Activated gamma-delta T cell treated with anti-CD3 and anti-CD28 coated beads, Interleukin-2, amount 50 U/mL, for 16 hours (primary cell): ENCODE measurements at places on chromosomes 16 and 17.

DNA sequence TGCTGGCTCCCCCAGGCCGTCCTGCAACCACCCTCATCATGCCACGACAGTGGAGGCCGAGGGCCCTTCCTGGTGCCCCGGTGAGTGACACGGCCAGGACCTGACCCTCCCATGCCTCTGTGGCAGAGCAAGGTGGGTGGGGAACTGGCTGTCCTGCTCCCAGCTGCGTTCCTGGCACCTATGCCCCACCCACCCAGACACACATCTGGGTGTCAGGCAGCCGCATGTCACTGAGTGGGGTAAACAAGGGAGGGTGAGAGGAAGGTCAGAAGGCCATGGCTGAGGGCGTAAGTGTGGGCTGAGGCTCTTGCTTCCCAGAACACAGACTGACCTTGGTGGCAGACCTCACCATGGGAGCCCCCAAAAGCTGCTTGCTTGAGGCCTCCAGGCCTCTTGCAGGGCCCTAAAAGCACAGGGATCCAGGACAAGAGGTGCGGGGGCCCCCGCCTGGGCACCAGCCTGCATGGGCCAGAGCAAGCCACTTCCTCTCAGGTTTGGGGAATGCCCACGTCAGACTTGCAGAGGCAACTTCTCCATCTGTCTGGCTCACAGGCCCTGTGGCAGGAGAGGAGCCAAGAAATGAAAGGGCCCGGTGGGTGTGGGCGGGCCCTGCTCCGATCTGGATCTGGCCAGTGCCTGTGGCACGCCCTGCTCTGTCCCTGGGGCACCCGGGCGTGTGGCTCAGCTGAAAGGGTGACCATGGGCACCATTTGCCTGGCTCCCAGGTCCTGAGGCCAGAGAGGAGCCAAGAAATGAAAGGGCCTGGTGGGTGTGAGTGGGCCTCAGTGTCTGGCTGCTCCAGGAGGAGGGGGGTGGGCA lies 3.9 kb upstream of the CCDC57 start:
- DNase-seq, result no peak

DNA sequence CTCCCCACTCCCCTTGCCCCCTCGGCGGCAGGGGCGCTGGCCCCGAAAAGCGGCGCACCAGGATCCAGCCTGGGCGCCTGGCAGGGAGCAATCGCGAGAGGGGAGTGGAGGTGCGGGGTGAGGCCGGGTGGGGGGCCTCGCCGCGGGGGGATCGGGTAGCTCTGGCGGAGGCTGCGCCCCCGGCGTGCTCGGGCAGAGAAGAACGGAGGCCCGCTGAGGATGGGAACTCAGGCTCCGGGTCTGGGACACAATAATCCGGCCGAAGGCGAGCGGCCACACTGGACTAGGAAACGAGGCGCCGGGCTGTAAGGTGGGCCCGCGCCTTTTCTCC lies 721 bp upstream of the PCGF2 start:
- no peak for DNase-seq

GRCh38 chr16:3494386-3494973 lies 809 bp downstream of the C16orf90 start:
- no peak for DNase-seq

DNA sequence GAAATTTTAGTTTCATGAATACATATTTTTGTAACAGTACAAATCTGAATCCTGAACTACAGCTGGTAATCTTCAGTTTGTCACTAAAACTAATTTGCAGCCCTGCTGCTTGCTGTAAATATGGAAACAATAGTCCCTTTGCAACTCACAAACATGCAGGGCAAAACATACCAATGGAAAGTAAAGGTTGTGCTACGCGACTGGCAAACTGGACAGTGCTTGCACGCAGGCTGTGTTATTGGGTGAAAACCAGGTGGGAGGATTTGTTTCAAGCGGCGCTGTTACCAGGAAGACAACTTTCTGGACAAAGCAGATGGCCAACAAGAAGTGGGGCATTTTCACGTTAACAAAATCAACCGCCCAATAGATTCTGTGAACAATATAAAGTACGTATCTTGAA lies 93.5 kb downstream of the CDYL2 start:
- no peak for DNase-seq

- no peak for DNase-seq
Measured at GRCh38 chr16:64754279-64754678, 367.6 kb downstream of the CDH11 start.

DNA sequence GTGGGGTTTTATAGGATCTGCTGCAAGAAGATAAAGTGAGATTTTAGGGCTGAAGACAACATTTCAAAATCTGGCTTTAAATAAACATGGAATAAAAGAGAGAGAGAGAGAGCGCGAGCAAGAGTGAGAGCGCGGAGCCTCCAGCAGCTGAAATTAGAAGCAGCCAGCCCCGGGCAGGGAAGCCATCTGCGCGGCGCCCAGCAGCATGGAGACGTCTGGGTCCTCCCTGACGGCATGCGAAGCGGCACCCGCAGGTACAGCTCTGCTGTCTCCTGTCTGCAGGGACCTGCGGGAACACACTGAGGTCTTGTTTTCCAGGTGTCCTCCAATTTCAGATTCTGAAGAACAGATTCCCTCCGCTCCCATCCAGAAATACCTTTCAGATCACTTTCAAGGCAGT lies 7.9 kb upstream of the BAIAP2 start:
- DNase-seq, result no peak

DNA sequence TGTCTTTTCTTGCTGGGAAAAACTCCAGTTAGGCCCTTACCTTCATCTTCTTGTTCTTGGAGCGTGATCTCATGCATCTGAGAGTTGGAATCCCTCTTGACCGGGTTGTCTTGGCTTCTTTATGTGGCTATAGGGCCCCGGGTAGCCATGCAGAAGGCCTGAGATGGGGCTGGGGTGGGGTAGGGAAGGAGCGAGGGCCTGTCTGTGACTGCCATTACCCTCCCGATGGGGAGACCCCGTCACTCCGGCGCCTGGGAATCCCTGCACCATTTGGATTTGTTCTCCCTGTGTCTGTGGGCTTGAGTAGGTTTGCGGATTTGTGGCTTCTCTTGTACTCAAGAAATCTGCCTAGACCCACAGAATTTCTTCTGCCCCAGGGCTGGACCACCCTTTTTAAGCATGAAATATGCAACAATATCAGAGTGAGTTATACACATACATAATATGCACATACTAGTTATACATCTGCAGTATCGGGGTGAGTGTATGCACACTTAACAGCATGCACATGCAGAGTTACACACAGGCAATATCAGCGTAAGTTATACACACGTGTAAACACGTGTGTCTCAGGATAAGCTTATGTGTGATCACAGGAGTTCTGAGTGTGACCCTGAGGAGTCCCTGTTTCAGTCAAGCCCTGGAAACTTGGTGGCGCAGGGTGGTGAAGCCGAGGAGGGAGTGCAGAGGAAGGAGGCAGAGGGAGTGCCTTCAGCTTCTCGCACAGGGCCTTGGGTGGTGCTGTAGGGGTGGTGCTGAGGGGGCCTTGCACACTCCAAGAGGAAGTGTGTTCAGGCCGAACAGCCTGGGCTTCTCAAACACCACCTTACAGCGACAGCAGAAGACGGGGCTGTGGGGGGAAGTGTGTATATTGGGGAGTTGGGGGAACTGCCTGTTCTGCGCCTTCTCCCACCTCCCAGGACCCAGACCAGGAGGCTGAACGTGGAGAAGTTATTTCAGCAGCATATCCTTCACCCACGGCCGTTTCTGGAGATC lies 18.5 kb downstream of the CCDC42 start:
- no peak for DNase-seq

GRCh38 chr17:17182598-17183136 lies 23.5 kb downstream of the PLD6 start:
- DNase-seq, result no peak

DNA sequence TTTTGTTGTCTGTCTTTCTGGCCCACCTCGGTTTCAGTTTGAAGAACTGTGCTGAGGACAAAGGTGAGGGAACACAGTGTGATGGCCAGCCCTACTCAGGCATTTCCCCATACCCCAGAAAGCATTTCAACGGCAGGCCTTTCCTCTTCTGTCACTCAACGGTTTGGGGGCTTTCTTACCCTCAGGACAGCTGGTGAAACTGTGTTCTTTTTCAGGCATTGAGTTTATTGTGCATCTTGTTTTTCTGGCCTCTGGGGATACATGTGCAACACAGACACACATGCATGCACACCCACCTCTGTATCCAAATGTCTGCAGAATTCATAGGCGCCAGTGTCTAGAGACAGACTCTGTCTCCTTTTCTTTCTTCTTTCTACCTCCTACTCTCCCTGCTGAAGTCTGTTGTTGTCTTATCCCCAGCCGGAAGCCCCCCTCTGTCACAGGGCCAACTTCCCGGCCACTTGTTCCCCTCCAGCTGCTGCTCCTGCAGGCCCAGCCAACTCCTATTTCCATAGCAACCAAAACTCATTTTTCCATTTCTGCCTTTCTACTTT lies 17.0 kb downstream of the CHD9 start:
- DNase-seq, result no peak

- no peak for DNase-seq
Measured at GRCh38 chr16:270381-271255, 5.1 kb downstream of the RGS11 start.

DNA sequence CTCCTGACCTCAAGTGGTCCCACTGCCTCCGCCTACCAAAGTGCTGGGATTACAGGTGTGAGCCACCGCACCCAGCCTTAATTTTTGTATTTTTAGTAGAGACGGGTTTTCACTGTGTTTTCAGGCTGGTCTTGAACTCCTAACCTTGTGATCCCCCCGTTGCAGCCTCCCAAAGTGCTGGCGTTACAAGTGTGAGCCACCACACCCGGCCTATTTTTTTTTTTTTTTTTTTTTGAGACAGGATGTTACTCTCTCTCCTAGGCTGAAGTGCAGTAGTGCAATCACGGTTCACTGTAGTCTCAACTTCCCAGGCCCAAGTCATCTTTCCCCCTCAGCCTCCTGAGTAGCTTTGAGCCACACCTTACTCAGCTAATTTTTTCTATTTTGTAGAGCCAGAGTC lies 3.1 kb upstream of the SNX11 start:
- DNase-seq, result no peak

- no peak for DNase-seq
Measured at GRCh38 chr17:18323507-18324139, 8.5 kb downstream of the SMCR8 start.

GRCh38 chr16:9015489-9015888 lies 51.8 kb upstream of the USP7 start:
- no peak for DNase-seq

GRCh38 chr17:81966343-81967243 lies 5.6 kb upstream of the NOTUM start:
- DNase-seq, result no peak

GRCh38 chr17:68599552-68600066 lies 1.6 kb downstream of the FAM20A start:
- DNase-seq, result no peak

GRCh38 chr16:85603203-85603755 lies 9.8 kb upstream of the GSE1 start:
- no peak for DNase-seq
